Activated T-cell treated with anti-CD3 and anti-CD28 coated beads for 24 hours (primary cell): ENCODE measurements at places on chromosomes 7 and 10.

DNA sequence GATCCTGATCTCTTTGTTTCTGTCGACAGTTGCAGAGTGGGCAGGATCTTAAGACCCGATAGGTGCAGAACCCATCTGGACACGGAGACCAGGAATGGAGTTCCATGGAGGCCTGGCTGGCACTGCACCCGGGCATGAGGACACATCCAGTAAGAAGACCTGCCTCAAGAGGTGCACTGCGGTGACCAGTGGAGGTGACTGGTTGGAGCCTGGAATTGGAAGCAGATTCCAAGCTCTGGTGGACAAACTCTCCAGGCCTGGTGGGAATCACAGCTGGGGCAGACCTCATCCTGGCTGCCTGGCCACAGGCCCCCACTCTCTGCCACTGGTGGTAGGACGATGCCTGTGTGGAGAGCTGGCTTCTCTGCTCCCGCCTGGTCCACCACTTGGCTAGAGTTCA is 31.0 kb downstream of the ZNF775 start:
- DNase-seq, result no peak

DNA sequence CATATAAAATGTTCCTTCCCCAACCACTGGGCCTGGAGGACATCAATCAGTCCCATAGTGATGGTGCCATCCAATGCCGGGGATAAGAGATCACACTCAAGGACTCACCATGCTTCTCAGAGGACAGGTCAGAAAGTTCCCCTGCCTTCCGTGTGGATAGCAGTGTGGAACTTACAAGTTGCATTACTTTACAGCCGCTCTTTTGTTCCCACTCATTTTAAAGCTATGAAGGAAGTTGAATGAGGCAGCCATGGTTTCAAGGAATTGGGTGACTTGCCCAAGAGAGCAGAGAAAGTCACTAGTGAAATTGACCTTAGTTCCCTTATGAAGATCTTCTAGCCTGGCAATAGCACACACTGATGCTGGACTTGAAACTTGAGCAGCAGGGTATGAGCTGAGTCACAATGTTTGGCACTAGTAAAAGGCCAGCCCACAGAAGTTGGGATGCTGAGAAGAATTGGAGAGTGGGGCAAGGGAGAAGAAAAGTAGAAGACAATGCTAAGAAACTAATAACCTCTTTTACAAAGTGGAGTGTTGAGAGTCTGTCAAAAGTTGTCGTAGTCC is 78.7 kb downstream of the CXCL12 start:
- DNase-seq, result no peak

DNA sequence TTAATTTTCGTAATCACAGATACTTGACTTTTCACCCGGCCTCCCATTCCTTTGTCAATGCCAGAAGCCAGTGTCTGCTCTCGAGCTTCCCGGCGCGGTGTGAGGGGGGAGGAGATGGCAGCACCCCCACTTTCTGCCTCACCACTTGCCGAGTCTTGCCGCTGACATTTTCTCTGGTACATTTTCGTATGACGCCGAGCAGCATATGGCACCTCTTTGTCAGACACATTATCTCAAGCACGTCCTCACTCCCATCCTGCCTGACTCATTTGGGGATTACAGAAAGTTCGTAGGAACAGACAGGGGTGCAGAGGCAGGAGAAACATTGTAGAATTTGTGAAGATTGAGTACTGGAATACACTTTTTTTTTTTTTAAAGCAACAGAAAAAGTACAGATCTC is 60.8 kb upstream of the SORCS3 start:
- no peak for DNase-seq

DNA sequence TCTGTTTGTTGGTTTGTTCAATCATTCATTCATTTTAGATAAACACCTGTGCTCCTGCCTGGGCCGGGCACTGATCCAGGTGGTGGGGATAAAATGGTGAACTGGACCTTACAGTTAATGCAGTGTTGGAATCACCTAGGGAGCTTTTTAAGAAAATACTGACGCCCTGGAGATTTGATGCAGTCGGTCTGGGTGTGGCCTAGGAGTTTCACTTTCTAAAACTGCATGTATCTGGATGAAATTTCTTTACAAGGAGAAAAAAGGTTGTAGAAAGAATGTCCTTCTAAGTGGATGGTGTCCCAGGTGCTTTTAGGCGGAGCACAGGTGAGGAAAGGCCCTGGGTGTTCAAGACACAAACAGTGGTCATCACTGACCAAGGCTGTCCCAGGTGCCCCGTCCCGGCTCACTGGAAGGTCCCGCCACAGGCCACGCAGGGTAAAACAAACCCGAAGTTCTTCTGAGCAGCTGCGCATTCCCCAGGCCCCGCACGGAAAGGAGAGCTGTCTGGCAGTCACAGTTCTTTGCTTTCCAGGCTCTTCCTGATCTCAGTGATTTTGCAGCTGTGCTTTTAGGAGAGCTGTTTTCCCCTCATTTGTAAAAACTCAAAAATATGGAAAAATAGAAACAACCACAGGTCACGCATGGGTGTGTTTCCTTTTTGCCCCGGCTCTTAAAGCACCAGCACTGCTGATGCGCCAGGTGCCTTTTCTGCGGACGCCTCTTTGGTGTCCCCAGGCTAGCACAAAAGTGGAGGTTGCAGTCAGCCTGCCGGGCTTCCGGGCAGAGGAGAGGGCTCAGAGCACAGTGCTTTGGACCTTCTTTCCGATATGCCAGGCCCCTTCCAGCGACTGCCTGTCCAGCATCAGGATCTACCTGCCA is 161.9 kb downstream of the GRK5 start:
- DNase-seq, result no peak

GRCh38 chr10:116809483-116810119 is 39.7 kb upstream of the ENO4 start:
- DNase-seq, result no peak

GRCh38 chr10:102781090-102781920 is 37.6 kb downstream of the WBP1L start:
- DNase-seq, result no peak

- DNase-seq, result peak; percentile 95
These were observed 23.6 kb downstream of the DDIT4 start for GRCh38 chr10:72297281-72297804.

- DNase-seq, result no peak
These were observed 285.5 kb downstream of the TWIST1 start for GRCh38 chr7:18831943-18832342.

- no peak for DNase-seq
These were observed 407.3 kb upstream of the ADARB2 start for GRCh38 chr10:2144584-2144983.
